ENCODE measurements at places on chromosomes 12 and 14.

DNA sequence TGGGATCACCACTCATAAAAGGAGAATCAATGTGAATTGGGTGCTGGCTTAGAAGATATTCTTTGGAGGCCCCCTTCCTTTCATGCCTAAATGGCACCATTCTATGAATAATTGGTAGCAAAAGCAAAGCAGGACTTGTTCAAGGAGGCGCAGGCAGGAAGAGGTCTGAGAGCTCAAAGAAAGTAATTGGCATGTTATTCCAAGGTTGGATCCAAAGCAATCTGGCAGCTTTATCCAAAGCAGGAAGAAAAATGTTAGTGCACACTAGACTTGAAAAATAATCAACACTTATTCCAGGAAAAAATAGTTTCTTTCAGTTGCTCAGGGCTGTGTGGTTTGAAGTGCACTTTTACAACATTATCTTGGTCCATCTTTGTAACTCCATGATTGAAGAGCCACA, 326.4 kb downstream of the NUAK1 start:
- no peak for DNase-seq

GRCh38 chr12:104951759-104952509, 6.2 kb downstream of the SLC41A2 start:
- no peak for DNase-seq

DNA sequence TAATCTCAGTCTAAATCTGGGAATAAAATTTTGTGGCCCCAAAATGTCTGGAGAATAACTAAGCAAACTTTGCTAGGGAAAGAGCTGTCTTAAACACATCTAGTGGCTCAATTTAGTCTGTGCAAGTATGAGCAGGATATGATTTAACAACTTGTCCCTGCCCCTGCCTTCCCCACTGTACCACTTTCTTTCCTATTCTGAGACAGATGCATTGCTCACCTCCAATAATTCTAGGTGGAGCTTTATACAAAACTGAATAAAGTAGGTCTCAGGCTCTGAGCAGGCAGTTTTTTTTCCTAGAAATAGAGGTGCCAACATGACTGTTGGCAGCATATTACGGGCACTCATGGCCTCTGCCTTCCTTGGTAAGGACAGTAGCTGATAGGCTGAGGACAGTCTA, 412.1 kb downstream of the DAD1 start:
- no peak for DNase-seq

- DNase-seq = peak; percentile 12
Measured at GRCh38 chr12:117567644-117568216, 206.3 kb upstream of the NOS1 start.

DNA sequence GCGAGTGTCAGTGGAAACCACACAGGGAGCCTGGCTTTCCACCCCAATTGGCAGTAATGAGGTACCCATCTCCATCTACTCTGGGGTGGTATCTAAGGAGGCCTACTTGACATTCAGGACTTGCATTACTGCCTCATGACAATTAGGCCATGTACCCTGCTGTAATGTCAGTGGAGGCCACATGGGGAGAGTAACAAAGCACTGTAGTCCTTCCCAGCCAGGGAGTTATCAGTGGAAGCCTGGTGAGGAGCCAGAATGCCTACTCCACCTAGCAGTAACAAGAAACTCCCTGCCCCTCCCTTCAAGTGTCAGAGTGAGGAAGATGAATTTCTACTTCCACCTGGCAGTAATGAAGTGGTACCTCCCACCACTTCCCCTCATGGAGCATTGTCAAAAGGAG, 12.5 kb downstream of the TIMM9 start:
- no peak for DNase-seq

DNA sequence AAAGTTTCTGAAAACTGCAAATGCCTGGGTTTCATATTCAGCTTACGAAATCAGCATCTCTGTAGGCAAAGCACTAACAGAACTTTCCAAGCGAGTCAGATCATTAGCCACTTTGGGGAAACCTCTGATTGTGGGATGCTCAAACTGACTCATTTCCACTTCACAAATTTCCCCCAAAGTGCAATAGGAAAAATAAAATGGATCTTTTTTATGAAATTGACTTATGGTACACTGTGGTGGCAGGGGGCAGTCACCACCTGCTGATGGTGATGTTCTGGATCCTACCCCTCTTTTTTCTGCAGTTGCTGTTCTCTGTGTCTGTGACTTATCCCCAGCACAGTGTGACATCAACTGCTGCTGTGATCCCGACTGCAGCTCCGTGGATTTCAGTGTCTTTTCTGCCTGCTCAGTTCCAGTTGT, 5.6 kb downstream of the TCTN1 start:
- DNase-seq = no peak

- DNase-seq = no peak
Measured at GRCh38 chr12:93019212-93019927, 90.3 kb upstream of the EEA1 start.

DNA sequence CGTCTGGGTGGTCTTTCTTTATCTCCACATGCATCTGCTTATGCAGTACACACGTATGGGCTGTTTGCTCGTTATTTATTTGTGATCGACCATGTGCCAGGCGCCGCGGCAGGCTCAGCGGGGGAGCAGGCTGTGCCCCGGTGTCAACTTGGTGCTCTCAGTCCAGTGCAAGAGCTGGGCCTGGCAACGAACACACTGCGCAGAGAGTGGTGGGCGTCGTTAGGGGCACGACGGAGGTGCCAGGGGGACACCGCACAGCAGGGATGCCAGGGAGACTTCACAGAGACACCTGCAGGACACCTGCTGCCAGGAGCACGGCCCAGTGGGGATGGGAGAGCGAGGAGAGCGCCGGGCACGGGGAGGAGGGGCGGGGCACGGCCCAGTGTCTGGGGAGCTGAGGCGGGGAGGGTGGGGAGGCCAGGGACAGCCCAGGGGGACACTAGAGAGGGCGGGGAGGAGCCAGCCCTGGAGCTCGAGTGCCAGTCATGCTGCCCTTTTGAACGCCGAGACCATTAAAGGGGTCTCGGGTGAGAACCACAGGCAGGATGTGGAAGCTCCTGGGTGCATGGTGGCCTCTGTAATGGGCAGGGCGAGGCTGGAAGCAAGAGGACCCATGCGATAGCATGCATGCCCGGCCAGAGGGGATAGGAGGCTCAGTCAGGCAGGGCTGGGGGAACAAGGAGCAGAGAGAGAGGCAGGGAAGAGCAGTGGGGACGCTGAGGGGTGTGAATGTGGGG, 652 bp upstream of the LRCOL1 start:
- peak; percentile 50 for DNase-seq

DNA sequence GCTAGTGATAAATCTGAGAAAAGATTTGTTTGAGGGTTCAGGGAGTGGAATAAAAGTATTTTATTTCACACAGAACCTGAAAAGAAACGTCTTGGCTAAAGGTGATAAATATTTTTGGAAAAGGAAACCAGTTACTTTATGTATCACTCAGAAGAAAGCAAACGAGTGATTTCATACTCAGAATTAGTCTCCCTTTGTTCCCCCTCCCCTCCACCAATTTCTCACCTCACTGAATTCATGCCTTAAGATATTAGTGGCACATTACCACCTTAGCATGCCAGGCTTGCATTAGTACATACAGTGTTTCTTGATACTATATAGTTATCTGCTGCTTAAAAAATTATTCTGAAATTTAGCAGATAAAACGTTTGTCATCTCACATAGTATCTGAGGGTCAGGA, 28.2 kb downstream of the G2E3 start:
- no peak for DNase-seq

DNA sequence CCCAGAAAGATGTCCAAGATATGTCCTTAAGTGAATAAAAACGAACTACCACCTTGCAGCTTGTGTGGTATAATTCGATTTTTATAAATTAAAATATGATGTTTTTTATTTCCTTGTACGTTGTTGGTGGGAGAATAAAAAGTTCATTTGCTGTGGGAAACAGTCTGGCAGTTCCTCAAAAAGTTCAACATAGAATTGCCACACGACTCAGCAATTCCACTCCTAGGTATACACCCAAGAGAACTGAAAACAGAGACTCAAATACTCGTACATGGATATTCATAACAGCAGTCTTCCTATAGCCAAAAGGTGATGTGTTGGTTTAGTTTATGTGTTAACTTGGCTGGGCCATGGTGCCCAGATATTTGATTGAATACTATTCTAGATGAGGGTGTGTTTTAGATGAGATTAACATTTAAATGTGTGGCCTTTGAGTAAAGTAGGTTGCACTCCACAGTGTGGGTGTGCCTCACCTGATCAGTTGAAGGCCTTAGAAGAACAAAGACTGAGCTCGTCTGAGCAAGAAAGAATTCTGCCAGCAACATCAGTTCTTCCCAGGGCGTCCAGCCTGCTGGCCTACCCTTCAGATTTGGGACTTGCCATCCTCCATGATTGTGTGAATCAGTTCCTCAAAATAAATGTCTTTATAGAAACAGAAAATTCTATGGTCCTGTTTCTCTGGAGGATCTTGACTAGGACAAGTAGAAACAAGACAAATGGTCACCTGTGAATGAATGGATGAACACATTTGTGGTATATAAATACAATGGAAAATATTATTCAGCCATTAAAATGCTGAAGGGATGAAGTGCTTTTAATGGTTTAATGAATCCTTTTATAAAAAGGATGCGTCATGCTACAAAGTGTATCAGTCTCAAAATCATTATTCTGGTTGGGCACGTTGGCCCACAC, 5.1 kb upstream of the DENR start:
- no peak for DNase-seq

GRCh38 chr14:105476097-105476830, 1.6 kb downstream of the CRIP2 start:
- DNase-seq = peak; percentile 90

DNA sequence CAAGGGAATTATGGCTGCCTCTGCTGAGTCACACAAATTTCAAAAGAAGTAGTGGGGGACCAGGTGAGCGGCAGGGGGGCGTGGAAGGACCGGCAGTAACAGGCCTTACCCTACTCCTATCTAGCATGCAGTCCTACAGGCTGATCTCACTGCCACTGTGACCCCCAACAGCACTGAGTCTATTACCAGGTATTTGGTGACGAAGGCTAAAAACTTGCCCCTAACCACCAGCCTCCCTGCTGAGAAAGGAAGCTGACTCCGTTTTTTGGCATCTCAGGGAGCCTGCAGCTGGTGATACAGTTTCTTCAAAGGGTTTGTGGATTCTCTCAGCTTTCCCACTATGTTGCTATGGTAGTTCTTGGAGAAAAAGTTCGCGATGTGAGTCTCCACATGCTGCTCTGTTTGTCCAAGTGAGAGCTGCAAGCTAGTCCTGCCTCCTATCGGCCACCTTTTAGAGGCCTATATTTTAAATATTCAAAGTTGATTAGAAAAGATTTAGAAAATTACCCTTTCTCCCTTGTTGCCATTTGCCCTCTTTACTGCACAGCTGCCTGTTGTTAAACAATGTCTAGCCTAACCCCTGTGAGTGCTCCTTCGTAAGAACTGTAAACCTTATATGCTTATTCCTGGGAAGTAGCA, 57.1 kb upstream of the SLCO1B1 start:
- DNase-seq = no peak

GRCh38 chr12:121713257-121713777, 765 bp downstream of the TMEM120B start:
- DNase-seq = no peak

DNA sequence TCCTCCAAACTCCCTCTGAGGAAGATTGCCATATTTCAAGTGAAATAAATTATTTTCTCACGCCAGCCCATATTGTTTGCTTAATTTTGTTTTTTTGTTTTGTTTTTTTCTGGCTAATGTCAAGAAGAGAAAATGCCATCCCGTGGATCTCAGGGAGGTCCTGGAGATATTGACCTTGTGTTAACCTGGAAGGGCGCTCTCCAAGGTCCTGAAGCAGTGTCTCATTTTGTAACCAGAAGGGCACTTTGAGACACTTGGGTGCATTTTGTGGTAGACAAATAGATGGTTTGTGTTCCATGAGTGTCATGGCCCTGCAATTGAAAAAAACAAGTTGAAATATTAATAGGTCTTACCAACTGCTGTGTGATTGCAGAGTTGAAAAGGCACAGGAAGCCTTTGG, 268.9 kb downstream of the SUDS3 start:
- no peak for DNase-seq
